B cell (primary cell): ENCODE measurements at places on chromosomes 6 and 20. TPM values are rescaled to one million over a fixed set of nuclear protein-coding genes. Genes with fewer than 3 reads are reported as not detected.

DNA sequence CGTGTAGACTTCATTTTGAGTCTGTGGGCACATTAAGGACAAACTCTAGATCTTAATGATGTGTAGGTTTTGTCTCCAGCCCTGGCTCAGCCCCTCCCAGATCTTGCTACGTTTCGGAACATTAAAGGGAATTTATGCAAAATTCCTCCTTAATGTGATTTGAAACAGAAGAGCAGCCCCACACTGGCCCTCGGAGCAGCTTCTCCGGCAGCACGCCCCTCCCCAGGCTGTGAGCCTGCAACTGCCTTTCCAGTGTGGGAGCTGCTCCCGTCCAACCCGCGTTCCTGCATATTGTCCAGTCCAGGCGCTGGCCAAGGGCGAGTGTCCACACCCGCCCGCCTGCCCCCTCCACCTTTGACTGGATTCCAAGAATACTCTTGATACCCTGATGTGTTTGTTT is 257.2 kb downstream of the TAF4 start:
- no peak for DNase-seq
- H3K36me3 ChIP-seq: no peaks in the 10 kb centered on the region
- H3K4me1 ChIP-seq: no peaks in the 10 kb centered on the region
- H3K27me3 ChIP-seq: no peaks in the 10 kb centered on the region
- H3K4me3 ChIP-seq: no peak overlapping the region
- H3K27ac ChIP-seq: no peak overlapping the region

- no peak overlapping the region for H3K4me3 ChIP-seq
- H3K27ac ChIP-seq: no peak overlapping the region
- peak; percentile 25 for DNase-seq
- peaks cover 14% of the 10 kb centered on the region for H3K4me1 ChIP-seq
- H3K27me3 ChIP-seq: no peaks in the 10 kb centered on the region
- H3K36me3 ChIP-seq: no peaks in the 10 kb centered on the region
These were observed 3.5 kb upstream of the NT5DC1 start for GRCh38 chr6:116096979-116097816.

HTR1E gene
- not detected in 2 replicates for polyA plus RNA-seq

PRSS16 gene
- polyA plus RNA-seq: 0.78 and 1.3 TPM in 2 replicates
